GOT3 (cell line): ENCODE measurements at places on chromosomes 5 and 9.

- no peak for DNase-seq
Measured at GRCh38 chr5:84384604-84385575, at the start of gene EDIL3. Gene EDIL3, minus strand, starts transcription at chr5:84384880. Its CDS starts 506 bp downstream, at chr5:84384374.

GRCh38 chr5:130689831-130690230 lies 475.2 kb downstream of the HINT1 start:
- DNase-seq: no peak

GRCh38 chr5:33850100-33850594 lies 41.6 kb downstream of the ADAMTS12 start:
- no peak for DNase-seq

GRCh38 chr9:113973963-113974413 lies 97.9 kb downstream of the ZNF618 start:
- DNase-seq: no peak

GRCh38 chr5:132877938-132878337 lies 4.5 kb downstream of the LEAP2 start:
- no peak for DNase-seq

DNA sequence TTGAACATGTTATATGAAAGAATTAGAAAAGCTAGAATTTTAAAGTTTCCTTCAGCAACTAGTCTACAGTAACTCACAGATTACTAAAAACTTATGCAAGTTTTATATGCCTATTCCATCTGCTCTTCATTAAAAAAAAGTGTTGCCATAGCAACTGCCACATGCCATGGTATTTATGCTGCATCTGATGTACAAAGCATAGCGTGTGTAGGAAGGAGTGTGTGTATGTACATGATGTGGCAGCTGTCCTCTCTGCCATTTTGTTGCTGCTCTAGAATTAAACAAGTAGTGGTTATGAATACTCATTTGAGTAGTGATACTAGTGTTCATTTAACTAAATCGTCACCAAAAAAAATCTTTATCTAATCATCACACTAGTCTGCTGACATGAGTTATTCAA lies 593.5 kb downstream of the CETN3 start:
- DNase-seq: no peak

DNA sequence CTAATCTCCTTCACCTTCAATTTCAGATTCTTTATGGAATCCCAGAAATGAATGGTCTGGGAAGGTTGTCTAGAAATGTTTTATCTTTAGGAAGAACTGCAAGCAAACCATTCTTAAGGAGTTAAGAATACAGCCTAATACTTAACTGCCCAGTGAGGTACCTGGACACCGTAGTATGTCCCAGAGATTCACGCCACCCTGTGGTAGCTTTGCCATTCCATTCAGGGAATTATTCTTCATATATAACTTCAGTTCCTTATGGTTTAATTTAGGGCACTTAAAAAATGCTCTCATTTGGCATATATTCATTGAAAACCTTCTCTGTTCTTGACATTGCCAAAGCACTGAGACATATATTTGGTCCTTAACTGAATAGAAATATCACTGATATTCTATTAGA lies 49.7 kb downstream of the ACTBL2 start:
- DNase-seq: no peak

GRCh38 chr5:7146886-7147285 lies 249.1 kb upstream of the ADCY2 start:
- DNase-seq: no peak

DNA sequence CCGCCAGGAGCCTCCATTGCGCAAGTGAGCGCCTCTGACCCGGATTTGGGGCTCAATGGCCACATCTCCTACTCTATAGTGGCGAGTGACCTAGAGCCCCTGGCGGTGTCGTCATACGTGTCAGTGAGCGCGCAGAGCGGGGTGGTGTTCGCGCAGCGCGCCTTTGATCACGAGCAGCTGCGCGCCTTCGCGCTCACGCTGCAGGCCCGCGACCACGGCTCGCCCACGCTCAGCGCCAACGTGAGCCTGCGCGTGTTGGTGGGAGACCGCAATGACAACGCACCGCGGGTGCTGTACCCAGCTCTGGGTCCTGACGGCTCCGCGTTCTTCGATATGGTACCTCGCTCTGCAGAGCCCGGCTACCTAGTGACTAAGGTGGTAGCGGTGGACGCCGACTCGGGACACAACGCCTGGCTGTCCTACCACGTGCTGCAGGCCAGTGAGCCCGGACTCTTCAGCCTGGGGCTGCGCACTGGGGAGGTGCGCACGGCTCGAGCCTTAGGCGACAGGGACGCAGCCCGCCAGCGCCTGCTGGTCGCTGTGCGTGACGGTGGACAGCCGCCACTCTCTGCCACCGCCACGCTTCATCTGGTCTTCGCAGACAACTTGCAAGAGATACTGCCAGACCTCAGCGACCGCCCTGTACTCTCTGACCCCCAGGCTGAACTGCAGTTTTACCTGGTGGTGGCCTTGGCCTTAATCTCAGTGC lies 1.9 kb downstream of the PCDHGB6 start:
- DNase-seq: no peak
